ENCODE measurements at places on chromosomes 12 and 14. TPM values are rescaled to one million over a fixed set of nuclear protein-coding genes. Genes with fewer than 3 reads are reported as not detected.

DNA sequence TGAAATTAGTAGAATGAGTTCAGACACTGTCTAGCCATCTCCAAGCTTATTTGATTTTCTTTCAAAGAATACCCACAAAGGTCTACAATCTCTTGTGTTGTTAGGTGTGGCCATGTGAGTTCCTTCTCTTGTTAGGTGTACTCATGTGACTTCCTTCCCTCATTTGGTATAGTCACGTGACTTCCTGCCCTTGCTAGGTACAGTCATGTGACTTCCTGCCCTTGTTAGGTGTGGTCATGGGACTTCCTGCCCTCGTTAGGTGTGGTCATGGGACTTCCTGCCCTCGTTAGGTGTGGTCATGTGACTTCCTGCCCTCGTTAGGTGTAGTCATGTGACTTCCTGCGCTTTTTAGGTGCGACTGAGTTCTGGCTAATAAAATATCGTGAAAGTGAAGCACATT is 179.6 kb downstream of the TMX1 start:
- H3K27ac ChIP-seq: peak overlapping the region; percentile 72
- no peak overlapping the region for H3K4me3 ChIP-seq
- H3K27me3 ChIP-seq: peaks cover 9% of the 10 kb centered on the region
- H3K36me3 ChIP-seq: peaks cover 11% of the 10 kb centered on the region
- peaks cover 14% of the 10 kb centered on the region for H3K4me1 ChIP-seq

The GALNT9 gene
- total RNA-seq: not detected

The AQP2 gene
- not detected for total RNA-seq

The NRXN3 gene
- total RNA-seq: not detected

DNA sequence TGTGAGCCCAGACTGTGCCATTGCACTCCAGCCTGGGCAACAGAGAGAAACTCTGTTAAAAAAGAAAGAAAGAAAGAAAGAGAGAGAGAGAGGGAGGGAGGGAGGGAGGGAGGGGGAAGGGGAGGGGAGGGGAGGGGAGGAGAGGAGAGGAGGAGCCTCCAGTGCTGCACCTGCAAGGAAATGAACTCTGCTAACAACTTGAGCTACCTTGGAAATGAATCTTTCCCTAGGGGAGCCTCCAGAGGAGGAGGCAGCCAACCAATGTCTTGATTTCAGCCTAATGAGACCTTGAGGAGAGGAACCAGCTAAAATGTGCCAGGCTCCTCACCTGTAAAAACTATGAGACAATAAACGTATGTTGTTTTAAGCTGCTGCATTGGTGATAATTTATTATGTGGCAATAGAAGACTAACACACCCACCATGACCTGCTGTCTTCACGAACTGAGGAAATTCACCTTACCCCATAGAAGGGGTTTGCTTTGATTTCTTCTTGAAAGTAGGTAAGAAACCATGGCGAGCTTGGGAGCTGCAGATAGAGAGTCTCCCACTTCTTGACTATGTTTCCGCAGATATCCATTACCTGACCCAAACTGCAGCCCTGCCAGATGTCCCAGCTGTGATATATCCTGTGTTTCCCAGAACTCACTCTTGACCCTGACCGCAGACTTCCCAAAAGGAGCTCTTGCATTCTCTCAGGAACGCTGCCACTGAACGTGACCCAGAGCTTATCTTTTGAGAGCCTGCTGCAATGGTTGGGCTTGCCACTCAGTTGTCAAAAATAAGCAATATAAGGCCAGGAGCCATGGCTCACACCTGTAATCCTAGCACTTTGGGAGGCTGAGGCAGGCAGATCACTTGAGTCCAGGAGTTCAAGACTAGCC is 31.5 kb upstream of the TMPO start:
- no peak for DNase-seq
- peaks cover 13% of the 10 kb centered on the region for H3K27me3 ChIP-seq
- no peak overlapping the region for H3K4me3 ChIP-seq
- no peaks in the 10 kb centered on the region for H3K36me3 ChIP-seq
- H3K4me1 ChIP-seq: no peaks in the 10 kb centered on the region
- H3K27ac ChIP-seq: no peak overlapping the region

The CLEC2A gene
- total RNA-seq: not detected

GRCh38 chr14:68952531-68953195 is 26.4 kb downstream of the ACTN1 start:
- peaks cover 10% of the 10 kb centered on the region for H3K4me1 ChIP-seq
- H3K4me3 ChIP-seq: no peak overlapping the region
- no peaks in the 10 kb centered on the region for H3K27me3 ChIP-seq
- no peak for DNase-seq
- no peaks in the 10 kb centered on the region for H3K36me3 ChIP-seq

The TC2N gene
- 180 TPM for total RNA-seq

DNA sequence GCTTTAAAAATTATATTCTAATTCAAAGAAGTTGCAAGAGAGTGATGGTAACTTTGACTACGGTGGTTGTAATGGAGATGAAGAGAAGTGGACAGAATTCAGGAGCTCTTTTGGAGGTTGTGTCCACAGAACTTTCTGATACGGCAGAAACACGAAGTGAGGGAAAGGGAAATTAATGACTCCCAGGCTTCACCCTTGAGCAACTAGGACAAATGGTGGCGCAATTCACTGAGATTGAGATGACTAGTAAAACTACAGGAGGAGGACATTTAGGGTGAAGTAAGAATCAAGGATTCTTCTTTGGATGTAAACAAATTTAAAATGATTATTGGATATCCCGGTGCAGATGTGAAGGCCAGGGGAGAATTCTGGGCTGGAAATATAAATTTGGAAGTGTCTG is 212.6 kb downstream of the PTPRO start:
- H3K27me3 ChIP-seq: peaks cover 1% of the 10 kb centered on the region
- no peak overlapping the region for H3K4me3 ChIP-seq
- H3K36me3 ChIP-seq: peaks cover 4% of the 10 kb centered on the region
- H3K27ac ChIP-seq: no peak overlapping the region

- H3K36me3 ChIP-seq: no peaks in the 10 kb centered on the region
- peaks cover 6% of the 10 kb centered on the region for H3K27me3 ChIP-seq
- no peak for DNase-seq
- no peak overlapping the region for H3K27ac ChIP-seq
- H3K4me1 ChIP-seq: no peaks in the 10 kb centered on the region
- H3K4me3 ChIP-seq: no peak overlapping the region
Measured at GRCh38 chr14:95901054-95901453, 24.4 kb downstream of the TUNAR start.

The CYP27B1 gene
- total RNA-seq: 4.3 TPM
